ENCODE measurements at places on chromosomes 4 and X. TPM values are rescaled to one million over a fixed set of nuclear protein-coding genes. Genes with fewer than 3 reads are reported as not detected.
A peak's percentile ranks its signal among the peaks of the same experiment; 100 is the strongest.

DNA sequence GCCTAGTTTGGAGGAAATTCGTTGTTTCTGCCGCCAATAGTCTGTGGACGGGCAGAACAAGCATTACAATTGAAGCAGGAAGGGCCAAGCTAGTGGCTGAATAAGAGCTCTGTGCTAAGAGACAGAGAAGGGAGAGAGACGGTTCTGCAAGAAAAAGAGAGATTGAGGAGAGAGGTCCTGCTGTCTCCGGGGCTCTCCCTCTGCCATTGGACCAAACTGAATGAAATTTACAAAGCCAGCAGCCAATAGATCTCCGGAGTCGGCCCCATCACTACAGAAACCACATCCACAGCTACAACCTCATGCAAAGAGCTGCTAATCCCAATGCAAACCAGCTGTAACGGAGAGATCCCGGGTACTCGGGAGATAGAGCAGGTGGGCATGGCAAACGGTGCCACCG lies at the start of gene NLGN4X:
Gene NLGN4X, minus strand, starts transcription at position 148 of the 400 bp plus-strand sequence. CDS start 77,401 bp downstream, outside the sequence.
- no peak for DNase-seq

The FAM241A gene
- 1.8 TPM for total RNA-seq

GRCh38 chr4:24973747-24974601 lies 56.8 kb downstream of the LGI2 start:
- peak; percentile 32 for DNase-seq

- DNase-seq = no peak
Observed at GRCh38 chr4:3851881-3852280, 85.7 kb downstream of the ADRA2C start.

The HSFX2 gene
- 0.36 TPM for total RNA-seq

The MSMO1 gene
- 123 TPM for total RNA-seq

DNA sequence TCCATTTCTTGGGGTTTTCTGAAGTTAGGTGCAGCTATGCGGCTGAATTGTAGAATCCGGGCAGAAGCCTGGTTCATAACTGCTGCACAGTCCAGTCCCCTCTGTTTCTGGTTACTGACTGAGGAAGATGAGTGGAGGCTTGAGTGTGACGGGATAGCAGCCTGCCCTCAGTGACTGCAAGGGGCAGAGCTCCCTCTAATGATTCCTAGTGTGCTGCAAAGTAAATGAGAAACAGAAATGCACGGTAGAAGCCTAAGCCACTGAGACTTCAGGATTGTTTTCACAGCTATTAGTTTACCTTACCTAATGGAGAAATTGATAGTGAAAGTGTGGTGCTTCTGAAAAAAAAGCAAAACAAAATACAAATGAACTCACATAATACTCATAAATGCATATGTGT lies 189.2 kb downstream of the GPM6A start:
- DNase-seq = no peak

DNA sequence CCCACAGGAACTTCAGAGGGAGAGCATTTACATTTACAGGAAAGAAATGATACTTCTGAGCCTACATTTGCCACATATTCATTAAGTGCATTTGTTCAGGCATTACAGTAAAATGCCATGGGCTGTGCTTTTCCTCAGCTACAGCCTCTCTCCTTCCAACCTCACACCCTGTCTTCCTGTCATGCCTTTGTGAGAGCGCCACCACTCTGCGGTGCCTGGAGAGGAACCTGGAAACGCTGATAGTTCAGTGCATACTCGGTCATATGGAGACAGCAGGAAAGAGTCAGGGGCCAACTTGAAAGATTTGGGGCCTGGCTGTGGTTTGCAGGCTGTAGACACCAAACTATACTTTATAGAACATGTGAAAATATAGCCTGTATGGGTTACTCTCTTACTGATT lies 40.5 kb downstream of the NFKB1 start:
- DNase-seq = peak; percentile 31

The RNF175 gene
- total RNA-seq = 0.63 TPM

GRCh38 chr4:126604268-126604867 lies 1028.4 kb upstream of the INTU start:
- no peak for DNase-seq

The TSPAN6 gene
- 132 TPM for total RNA-seq

The RPGR gene
- 13.6 TPM for total RNA-seq

The PCDH18 gene
- total RNA-seq = 5.0 TPM

The PAK3 gene
- total RNA-seq = 2.0 TPM

The RAB9A gene
- 49.5 TPM for total RNA-seq

The F8 gene
- total RNA-seq = 5.4 TPM

The PRPS2 gene
- 56.4 TPM for total RNA-seq

The ARHGAP6 gene
- total RNA-seq = 4.4 TPM

- no peak for DNase-seq
Observed at GRCh38 chr4:185881430-185881829, 69.4 kb upstream of the SORBS2 start.

DNA sequence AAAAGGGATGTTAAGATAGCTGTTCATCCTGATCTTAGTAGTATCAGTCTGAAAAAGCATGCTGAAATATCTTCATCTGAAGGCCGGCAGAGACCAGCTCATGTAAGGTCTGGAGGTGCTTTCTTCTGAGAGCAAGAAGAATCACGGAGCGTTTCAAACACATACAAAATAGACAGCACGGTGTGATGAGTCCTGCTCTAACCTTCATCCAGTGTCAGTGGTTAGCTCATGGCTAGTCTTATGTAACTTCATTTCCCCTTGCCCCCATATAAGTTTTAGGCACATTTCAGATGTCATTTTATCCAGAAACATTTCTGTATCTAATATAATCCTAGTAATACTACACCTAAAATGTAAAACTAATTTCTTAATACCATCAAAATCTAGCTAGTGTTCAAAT lies 27.8 kb downstream of the ADD1 start:
- DNase-seq = no peak

GRCh38 chrX:79096145-79096556 lies 48.3 kb upstream of the GPR174 start:
- DNase-seq = no peak

DNA sequence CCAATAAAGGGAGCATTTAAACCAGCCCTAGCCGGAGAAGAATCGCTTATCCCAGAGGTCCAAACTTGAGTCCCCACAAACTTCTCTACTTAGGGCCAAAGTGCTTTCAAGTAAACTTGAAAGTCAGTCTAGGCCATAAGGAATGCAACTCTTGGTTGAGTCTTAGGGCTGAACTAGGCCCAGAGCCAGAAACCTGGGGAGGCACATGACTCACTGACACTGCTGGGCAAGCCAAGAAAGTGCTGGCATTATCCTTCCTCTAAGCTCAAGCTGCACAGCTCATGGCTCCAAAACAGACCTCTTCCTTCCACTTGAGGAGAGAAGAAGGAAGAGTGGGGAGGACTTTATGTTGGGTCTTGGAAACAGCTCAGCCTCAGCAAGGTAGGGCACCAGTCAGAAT lies 1257.3 kb upstream of the DIAPH2 start:
- DNase-seq = no peak

The AFP gene
- total RNA-seq = not detected

GRCh38 chr4:80125252-80126177 lies 52.5 kb upstream of the ANTXR2 start:
- no peak for DNase-seq

- DNase-seq = no peak
Observed at GRCh38 chr4:38211885-38212284, 251.7 kb downstream of the PTTG2 start.

The UGT2A1 gene
- total RNA-seq = not detected

DNA sequence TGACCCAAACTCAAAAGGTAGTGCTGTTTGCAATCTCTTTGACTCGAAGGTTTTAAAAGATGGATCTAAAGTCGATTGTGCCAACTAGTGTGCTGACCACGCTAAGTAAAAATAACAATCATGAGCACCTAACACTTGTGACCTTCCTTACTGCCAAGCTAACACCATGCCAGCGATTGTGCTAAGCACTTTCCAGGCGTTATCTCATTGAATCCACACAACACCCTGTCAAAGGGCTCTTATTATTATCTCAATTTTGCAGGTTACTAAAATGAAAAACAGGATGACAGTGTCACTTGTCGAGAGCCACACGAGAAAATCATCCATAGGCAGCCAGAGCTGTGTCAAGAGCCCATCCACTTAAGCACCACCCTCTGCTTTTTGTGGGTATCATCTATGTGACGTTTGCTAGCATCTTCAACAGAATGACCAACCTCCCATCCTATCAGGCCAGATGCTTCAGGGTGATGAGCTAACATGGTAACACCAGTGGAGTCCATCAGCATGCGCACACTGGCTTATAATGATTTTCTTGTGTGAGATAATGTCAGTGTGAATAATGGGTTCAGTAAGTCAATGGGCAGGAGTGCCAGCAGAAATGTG lies 893 bp upstream of the GAB3 start:
- no peak for DNase-seq

- DNase-seq = no peak
Observed at GRCh38 chr4:19455196-19455595, 796.5 kb upstream of the SLIT2 start.

DNA sequence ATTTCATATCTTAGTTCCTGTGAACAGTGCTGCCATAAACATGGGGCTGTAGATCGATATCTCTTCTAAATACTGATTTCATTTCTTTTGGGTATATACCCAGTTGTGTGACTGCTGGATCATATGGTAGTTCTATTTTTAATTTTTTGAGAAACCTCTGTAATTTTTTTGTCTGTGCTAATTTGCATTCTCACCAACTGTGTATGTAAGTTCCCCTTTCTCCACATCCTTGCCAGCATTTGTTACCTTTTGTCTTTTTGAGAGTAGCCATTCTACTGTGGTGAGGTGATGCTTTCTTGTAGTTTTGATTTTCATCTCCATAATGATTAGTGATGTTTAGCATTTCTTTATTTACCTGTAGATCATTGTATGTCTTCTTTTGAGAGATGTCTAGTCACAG lies 2086.5 kb upstream of the TENM3 start:
- no peak for DNase-seq

DNA sequence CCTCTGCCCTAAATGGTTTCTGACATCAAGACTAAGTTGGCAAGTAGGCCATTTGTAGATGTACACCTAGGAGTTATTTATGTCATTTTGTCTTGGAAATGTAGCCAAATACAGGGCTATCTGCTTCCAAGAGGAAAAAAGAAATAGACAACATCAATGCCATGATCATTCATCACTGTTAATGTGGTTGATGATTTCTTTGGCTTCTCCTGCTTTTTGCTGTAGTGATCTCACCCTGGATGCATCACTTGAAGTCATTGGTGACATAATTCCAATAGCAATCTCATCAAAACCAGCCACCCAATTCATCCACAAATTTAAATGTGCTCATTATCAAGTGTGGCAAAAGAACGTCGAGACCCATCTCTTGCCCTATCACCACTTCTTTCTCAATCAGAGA lies 222.6 kb upstream of the PPARGC1A start:
- DNase-seq = no peak

The GJB1 gene
- total RNA-seq = 78.9 TPM

DNA sequence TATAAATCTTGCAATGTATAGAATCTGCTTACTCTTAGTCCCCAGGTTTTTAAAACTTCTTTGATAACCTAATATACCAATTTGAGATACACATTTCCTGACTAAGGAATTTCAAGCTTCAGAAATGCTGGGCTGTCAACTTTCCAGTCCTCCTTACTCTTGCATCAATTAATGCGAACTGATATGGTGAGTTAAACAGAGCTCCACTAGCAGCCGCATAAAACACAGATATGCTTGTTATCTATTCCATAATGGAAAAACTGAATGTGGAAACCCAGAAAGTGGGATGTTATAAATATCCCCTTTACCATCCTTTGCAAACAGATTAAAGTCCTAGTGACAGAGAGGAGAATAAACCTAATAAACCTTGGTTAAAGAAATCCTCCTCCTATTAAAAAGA lies 1913.7 kb downstream of the STIM2 start:
- DNase-seq = no peak

The CTAG1B gene
- total RNA-seq = not detected

- DNase-seq = no peak
Observed at GRCh38 chrX:103398421-103398864, 22.1 kb downstream of the BEX3 start.

DNA sequence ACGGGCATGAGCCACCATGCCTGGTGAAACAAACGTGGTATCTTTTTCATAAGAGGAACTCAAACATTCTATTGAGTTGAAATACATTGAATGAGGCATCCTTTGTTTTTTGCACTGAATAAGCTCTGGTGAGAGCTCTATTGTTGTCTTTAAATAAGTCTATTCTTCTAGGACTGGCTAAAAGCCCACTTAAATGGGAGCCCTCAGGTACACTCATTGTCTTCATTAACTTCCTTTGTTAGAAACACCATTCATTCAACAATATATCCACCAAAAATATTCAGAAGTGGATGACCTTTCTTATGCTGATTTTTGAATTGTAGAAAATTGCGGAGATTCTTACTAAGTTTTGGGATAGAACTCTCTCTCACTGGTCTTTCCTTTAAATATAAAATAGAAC lies 568.0 kb downstream of the IL1RAPL1 start:
- no peak for DNase-seq

The FAM53A gene
- 0.65 TPM for total RNA-seq

The MXRA5 gene
- 4.7 TPM for total RNA-seq

GRCh38 chr4:8880851-8881250 lies 9.2 kb upstream of the HMX1 start:
- DNase-seq = no peak

DNA sequence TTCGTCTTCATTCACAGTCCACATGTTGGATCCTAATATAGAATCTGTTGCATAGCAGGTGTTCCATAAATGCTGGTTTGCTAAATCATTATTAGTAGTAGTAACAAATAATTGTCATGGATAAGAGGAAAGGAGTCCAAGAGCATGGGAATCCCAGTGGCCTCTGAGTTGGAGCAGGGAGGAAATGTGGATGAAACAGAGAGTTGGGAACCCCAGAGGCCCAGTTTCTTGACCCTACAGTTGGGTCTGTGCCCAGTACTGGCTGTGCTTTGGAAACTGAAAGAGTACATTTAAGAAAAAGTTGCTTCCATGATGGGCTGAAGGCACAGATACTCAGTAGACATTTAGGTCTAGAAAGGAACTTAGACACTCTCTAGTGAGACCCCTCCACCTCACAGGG lies 149.4 kb upstream of the PSAPL1 start:
- no peak for DNase-seq

DNA sequence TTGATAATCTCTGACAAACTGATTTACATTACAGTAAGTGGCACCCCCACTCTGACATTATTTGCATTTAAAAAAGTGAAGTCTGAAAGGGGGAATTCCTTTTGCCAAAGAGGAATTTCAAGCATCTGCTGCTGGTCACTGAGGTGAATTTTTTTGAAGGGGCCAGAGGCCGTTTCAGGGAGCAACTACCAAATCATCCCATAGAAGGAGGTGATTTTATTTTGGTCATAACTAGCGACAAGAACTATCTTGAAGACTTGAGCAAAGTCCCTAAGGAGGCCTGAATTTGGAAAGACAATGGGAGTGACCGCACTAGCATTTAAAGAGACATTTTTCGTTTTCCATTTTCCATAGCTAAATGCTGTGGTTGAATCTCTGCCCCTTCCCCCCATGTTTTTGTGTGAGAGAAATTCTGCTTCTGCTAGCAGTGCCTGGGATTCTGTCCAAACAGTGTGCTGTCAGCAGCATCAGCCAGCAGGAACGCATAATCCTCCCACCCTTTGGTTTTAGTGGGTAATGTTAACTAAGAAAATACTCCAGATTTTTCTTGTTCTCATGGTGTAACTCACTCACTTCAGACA lies 110.1 kb upstream of the MED14 start:
- DNase-seq = no peak

GRCh38 chr4:159222043-159222552 lies 119.2 kb downstream of the RAPGEF2 start:
- DNase-seq = no peak

- DNase-seq = peak; percentile 46
Observed at GRCh38 chr4:89303177-89303576, 4.4 kb downstream of the GPRIN3 start.

- no peak for DNase-seq
Observed at GRCh38 chrX:27728291-27728690, 79.5 kb upstream of the MAGEB10 start.
